Fibroblast of the aortic adventitia (primary cell): ENCODE measurements at places on chromosomes 1 and 21. TPM values are rescaled to one million over a fixed set of nuclear protein-coding genes. Genes with fewer than 3 reads are reported as not detected.

The ARHGEF11 gene
- total RNA-seq = 32.2 and 53.2 TPM in 2 replicates

The RGSL1 gene
- total RNA-seq = not detected in 2 replicates

The CELA2A gene
- not detected in 2 replicates for total RNA-seq

The ERICH3 gene
- total RNA-seq = not detected in 2 replicates

The PSMB4 gene
- 281 and 892 TPM in 2 replicates for total RNA-seq

The TRIM63 gene
- 0.09 and 1.5 TPM in 2 replicates for total RNA-seq

The FAM163A gene
- total RNA-seq = not detected in 2 replicates

The NUP210L gene
- total RNA-seq = 0.09 TPM in 1 of 2 replicates, not detected in the other

The TAS1R3 gene
- total RNA-seq = 0.09 and 0.57 TPM in 2 replicates

The COL16A1 gene
- 101 and 133 TPM in 2 replicates for total RNA-seq

The EFNA3 gene
- 0.90 TPM in 1 of 2 replicates, not detected in the other for total RNA-seq

The CHIA gene
- not detected in 2 replicates for total RNA-seq

The DONSON gene
- 8.4 and 36.5 TPM in 2 replicates for total RNA-seq

The NBPF6 gene
- total RNA-seq = not detected in 2 replicates

The OBSCN gene
- 0.99 and 3.1 TPM in 2 replicates for total RNA-seq

The IL20 gene
- not detected in 2 replicates for total RNA-seq

The CYP4B1 gene
- not detected in 2 replicates for total RNA-seq

The THRAP3 gene
- total RNA-seq = 47.8 and 130 TPM in 2 replicates

The TSPEAR gene
- 0.08 TPM in 1 of 2 replicates, not detected in the other for total RNA-seq

The SPRR2A gene
- not detected in 2 replicates for total RNA-seq

The HAO2 gene
- not detected in 2 replicates for total RNA-seq

The PRAMEF17 gene
- not detected in 2 replicates for total RNA-seq

The UBE2U gene
- total RNA-seq = not detected in 2 replicates

The PRMT6 gene
- 18.3 and 20.1 TPM in 2 replicates for total RNA-seq

The PPIAL4G gene
- total RNA-seq = not detected in 2 replicates

The SRGAP2B gene
- 32.3 and 99.2 TPM in 2 replicates for total RNA-seq

The HIPK1 gene
- 17.2 and 38.2 TPM in 2 replicates for total RNA-seq

The KISS1 gene
- not detected in 2 replicates for total RNA-seq

The CCSAP gene
- 4.3 and 5.3 TPM in 2 replicates for total RNA-seq

The S100A14 gene
- total RNA-seq = 0.18 TPM in 1 of 2 replicates, not detected in the other

The C1orf21 gene
- total RNA-seq = 41.0 and 47.3 TPM in 2 replicates

The CFHR3 gene
- total RNA-seq = not detected in 2 replicates

The CRYAA gene
- not detected in 2 replicates for total RNA-seq

The SLC25A44 gene
- 13.8 and 14.5 TPM in 2 replicates for total RNA-seq

The TMEM125 gene
- total RNA-seq = not detected in 2 replicates

The BARHL2 gene
- total RNA-seq = not detected in 2 replicates

The ST6GALNAC5 gene
- total RNA-seq = 0.09 TPM in 1 of 2 replicates, not detected in the other

The TRIM45 gene
- 3.3 and 8.1 TPM in 2 replicates for total RNA-seq

The AADACL4 gene
- total RNA-seq = not detected in 2 replicates

The GJA8 gene
- total RNA-seq = not detected in 2 replicates

The BEND5 gene
- 0.45 TPM in 1 of 2 replicates, not detected in the other for total RNA-seq

The ITLN2 gene
- total RNA-seq = 3.8 TPM in 1 of 2 replicates, not detected in the other

The SERPINC1 gene
- not detected in 2 replicates for total RNA-seq

The SLAMF8 gene
- not detected in 2 replicates for total RNA-seq

The ZNF683 gene
- not detected in 2 replicates for total RNA-seq

The NECAP2 gene
- total RNA-seq = 71.5 and 73.9 TPM in 2 replicates

The WLS gene
- total RNA-seq = 27.3 and 235 TPM in 2 replicates

The MTMR11 gene
- 7.3 and 22.1 TPM in 2 replicates for total RNA-seq

The BEST4 gene
- total RNA-seq = 0.09 TPM in 1 of 2 replicates, not detected in the other

The UBXN10 gene
- not detected in 2 replicates for total RNA-seq

The DNALI1 gene
- 7.4 and 13.7 TPM in 2 replicates for total RNA-seq

The DPT gene
- 2.4 and 8.8 TPM in 2 replicates for total RNA-seq

The CD244 gene
- 0.33 TPM in 1 of 2 replicates, not detected in the other for total RNA-seq

The OR2T29 gene
- total RNA-seq = not detected in 2 replicates

The MTX1 gene
- 13.7 and 26.1 TPM in 2 replicates for total RNA-seq

The CFAP57 gene
- 0.45 and 0.49 TPM in 2 replicates for total RNA-seq

The GRIK3 gene
- not detected in 2 replicates for total RNA-seq

The LCE1C gene
- not detected in 2 replicates for total RNA-seq
